ENCODE measurements at places on chromosomes 4 and X.

- DNase-seq: no peak
Measured at GRCh38 chrX:11908371-11908770, 150.3 kb downstream of the MSL3 start.

- DNase-seq: no peak
Measured at GRCh38 chr4:98423009-98423408, 161.8 kb downstream of the RAP1GDS1 start.

DNA sequence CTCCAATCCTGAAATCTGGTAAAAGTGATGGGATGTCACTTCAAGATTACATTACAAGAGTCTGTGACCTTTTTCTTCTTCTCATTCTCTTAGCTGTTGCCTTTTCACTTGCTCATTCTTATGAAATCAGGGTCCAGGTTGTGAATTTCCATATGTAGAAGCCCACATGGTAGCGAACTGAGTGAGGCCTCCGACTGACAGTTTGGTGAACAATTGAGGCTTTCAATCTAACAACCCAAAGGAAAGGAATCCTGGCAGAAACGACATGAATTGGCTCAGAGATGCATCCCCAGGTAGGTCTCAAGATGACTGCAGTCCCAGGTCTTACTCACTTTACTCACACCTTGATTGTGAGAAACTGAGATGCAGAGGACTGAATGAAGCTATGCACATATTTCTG is 203.4 kb upstream of the FAT4 start:
- no peak for DNase-seq

- DNase-seq: no peak
Measured at GRCh38 chr4:26069218-26069617, 155.2 kb downstream of the SMIM20 start.

DNA sequence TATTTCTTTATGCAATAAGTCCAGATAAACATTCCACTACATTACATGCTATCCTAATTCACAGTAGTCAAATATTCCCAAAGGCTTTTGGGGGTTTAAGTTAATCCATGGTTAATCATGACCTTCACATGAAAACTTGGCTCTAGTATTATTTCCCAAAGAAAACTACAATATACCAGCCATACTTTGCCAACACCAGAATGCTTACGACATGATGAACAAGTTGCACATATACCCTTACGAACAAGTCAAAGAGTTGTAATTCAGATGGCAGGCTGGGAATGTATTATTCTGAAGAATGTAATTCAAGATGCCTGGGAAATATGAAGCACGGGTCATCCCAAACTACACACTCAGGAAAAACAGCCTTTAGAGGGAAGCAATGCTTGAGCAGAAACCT is 499.6 kb downstream of the PPARGC1A start:
- DNase-seq: no peak

DNA sequence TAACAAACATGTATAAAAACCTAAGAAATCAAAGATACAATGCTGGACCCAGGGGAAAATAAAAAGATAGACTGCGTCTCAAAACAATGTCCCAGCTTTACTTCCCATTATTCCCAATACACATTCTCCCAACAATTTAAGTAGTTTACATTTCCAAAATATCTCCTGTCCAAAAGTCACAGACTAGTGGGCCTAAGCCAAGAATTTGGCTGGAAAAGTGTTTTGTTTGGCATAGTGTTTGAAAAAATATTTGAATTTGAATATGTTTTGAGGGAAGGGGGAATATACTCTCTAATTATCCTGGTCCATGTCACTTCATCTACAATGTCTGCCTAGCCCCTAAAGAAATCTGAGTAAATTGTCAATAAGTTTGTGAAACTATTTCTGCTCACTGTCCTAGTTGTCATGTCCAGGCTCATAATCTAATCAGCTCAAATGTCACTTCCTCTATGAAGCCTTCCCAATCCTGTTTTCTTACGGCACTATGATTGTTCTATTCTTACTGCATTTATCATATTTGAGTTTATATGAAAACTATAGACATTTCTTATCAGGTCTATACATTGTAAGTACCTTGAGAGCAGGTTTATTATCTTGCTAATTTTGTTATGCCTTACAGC is 74.4 kb downstream of the SEC24D start:
- no peak for DNase-seq

GRCh38 chrX:149131774-149132173 is 373.3 kb downstream of the IDS start:
- no peak for DNase-seq

- DNase-seq: no peak
Measured at GRCh38 chrX:54561622-54562021, 31.6 kb downstream of the GNL3L start.

DNA sequence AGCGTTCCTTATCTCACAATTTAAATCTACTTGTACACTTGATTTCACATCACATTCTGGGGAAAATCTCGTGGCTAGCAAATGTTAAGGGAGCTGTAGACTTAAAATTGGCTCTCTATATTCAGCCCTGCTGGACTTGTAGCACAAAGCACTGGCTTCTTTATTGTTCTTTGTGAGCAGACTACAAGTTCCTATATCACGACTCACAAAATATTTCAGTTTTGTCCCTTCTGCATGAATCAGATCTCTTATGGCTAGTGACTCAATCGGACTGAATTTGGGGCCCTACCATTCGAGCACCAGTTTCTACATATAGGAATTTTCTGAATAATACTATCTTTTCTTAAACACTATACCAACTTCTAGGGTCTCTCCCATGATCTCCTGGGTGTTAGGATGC is 390.1 kb downstream of the ADAM29 start:
- DNase-seq: no peak

GRCh38 chr4:170030121-170030520 is 3.9 kb upstream of the MFAP3L start:
- DNase-seq: no peak

DNA sequence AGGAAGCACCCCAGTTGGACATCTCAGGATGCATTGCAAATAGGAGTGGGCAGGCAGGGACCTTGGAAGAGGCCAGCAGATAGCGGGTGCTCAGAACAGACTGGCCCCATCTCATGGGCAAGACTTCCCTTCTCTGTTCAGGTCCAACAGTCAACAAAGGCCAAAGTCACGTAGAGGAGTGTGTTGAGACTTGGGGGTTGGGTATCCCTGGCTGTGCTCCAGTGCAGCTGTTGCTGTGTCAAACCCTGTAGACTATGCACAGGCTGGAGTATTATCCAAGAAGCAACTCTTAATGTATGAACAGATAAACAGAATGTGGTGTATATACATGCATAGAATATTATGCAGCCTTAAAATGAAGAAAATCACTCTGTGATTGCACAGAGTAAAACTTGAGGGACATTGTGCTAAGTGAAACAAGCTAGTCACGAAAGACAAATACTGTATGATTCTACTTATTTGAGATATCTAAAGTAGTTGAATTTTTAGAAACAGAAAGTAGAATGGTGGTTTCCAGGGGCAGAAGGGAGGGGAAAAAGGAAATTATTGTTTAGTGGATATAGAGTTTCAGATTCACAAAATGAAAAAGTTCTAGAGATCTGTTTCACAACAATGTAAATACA is 192.1 kb upstream of the LCORL start:
- DNase-seq: no peak

GRCh38 chr4:48603366-48604003 is 113.4 kb downstream of the ZAR1 start:
- no peak for DNase-seq

DNA sequence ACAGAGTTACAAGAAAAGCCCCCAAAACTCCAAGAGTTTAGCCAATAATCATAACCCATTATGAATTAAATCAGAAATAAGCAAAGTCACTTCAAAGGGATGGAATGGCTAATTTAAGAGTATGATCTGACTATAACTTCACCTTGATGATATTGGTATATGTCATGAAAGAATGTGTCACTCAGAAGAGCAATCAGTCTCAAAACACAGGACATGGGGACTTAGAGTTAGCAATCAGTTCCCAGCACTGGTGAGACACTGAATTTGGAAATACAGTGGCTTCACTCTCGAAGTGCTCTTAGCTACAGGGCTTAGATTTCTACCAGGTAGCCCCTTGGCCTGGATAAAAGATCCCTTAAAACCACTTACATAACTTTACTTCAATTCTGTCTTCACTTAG is 65.7 kb upstream of the EXOC1L start:
- DNase-seq: no peak

GRCh38 chr4:35771571-35771970 is 472.7 kb downstream of the ARAP2 start:
- no peak for DNase-seq

GRCh38 chrX:108292053-108292452 is 146.2 kb downstream of the COL4A6 start:
- no peak for DNase-seq

- no peak for DNase-seq
Measured at GRCh38 chr4:37483610-37484009, 202.6 kb downstream of the RELL1 start.

DNA sequence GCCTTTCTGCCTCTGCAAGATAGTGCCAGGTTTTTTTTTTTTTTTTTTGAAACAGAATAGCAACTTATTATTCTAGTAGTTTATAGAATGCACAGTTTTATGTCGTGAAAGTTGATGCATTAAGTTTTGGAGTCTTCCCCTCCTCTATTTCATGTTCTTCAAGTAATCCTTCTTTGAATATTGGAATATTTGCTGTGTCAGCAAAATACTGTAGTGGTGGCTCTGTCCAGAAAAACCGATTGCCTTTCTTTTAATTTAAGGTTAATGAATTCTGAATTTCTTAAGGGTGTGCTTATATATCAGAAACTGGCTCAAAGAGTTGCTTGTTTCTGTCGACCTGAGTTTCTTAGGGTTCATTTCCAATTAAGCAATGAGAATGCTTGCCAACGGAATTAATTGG is 34.8 kb upstream of the TMSB15B start:
- no peak for DNase-seq

GRCh38 chr4:158055668-158056067 is 117.2 kb downstream of the GASK1B start:
- no peak for DNase-seq

DNA sequence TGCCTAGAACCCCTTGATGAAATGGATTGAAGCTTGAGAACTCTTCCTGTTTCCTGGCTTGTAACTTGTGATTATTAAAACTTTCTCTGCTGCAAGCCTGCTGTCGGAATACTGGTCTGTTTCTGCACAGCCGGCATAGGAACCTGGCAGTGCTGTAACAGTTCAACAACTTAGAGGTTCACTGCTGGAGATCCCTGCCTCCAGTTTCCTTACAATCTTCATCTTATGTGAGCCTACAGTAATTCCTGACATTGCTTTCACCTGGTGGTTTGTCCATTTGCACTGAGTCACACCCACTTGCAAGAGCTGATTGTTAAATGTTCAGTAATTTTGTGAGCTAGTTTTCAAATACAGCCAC is 1.3 kb upstream of the SEPSECS start:
- DNase-seq: no peak

DNA sequence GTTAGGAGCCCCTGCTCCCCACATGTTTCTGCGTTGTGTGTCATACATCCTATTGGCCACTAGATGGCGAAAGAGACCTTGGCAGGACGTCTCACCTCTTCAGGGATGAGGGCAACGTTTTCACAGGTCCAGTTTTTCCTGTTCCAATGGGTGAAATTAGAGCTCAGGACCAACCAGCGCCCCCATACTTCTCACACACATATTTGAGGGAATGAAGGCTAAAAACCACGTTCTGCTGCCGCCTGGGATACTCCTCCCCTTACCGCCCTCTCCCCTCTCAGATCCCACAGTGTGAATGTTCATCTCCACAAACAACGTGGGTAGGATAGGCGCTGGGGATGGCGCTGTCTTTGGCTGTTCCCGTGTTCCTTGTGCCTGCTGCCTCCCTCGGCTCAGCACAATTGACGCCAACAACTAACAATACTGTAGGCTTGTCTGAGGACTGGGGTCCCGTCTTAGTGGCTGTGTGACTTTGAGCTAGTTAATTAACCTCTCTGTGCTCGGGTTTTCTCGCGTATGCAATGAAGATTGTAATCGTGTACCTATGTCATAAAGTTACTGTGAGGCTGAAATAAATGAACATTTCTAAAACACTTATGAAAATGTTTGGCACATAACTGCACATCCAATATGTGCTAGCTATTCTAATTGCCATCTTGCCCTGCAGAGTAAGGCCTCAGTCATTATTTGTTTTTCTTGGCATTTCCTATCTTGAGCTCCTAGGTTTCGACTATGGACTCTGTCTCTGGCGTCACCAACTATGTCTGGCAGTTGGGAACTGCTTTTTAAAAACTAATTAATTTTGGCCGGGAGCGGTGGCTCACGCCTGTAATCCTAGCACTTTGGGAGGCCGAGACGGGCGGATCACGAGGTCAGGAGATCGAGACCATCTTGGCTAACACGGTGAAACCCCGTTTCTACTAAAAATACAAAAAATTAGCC is 181.3 kb upstream of the STK26 start:
- DNase-seq: no peak

DNA sequence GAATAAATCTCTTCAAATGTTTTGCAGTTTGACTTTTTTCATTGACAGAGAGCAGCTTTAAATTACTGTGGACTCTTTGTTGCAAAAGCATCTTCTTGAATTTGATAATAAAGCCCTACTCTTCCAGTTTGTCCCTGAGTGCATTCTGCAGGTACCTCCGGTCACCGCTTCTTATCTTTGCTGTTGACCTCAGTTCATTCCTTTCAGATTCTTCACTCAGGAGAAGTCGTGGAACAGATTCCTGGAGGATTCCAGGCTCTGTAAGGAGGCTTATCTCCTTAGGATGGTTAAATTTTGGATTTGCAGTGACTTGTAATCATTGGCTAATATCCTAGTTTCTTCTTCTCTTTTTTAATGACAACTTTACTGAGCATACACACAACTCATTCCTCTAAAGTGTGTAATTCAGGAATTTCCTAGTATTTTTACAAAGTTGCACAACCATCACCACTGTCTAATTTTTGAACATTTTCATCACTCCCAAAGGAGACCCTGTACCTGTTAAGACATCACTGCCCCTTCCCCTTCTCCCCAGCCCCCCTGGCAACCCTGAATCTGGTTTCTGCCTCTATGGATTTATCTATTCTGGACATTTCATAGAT is 22.0 kb downstream of the TBL1X start:
- DNase-seq: no peak

DNA sequence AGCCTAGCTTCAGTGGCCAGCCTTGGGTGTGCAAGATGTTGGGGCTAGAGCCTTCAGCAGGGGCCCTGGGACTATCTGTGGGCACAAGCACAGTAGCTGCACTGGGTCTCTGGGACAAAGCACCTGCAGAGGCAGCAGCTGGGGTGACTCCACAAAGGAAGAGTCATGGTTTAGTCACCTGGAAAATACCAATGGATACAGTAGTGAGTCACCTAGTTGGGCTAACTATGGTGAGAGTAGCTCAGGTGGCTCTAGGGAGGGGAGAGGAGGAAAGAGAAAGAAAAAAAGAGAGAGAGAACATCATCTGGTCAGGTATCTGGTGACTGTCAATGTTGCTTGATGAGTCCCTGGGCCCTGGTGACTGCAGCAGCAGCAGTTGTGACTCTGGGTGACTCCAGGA is 72.9 kb upstream of the SPIN4 start:
- no peak for DNase-seq

- DNase-seq: no peak
Measured at GRCh38 chr4:84531689-84532088, 32.6 kb upstream of the NKX6-1 start.

DNA sequence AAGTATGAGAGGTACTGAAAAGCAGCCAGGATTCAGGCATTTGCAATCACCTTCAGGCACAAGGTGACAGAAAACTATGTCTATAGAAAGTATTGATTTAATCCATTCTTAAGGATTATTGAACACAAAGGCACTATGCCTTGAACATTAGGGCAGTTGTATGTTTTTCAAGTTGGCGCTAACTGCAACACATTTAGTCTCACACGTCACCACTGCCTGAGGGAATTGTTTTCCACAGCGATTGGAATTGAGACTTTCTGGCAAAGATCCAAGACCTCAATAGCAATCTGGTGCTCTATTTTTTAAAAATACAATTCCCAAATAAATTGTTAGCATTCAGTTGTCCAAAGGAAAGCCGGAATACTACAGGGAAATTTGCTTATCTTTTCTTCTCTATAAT is 52.7 kb upstream of the FTHL17 start:
- no peak for DNase-seq
